ENCODE measurements at places on chromosomes 7 and 10.

DNA sequence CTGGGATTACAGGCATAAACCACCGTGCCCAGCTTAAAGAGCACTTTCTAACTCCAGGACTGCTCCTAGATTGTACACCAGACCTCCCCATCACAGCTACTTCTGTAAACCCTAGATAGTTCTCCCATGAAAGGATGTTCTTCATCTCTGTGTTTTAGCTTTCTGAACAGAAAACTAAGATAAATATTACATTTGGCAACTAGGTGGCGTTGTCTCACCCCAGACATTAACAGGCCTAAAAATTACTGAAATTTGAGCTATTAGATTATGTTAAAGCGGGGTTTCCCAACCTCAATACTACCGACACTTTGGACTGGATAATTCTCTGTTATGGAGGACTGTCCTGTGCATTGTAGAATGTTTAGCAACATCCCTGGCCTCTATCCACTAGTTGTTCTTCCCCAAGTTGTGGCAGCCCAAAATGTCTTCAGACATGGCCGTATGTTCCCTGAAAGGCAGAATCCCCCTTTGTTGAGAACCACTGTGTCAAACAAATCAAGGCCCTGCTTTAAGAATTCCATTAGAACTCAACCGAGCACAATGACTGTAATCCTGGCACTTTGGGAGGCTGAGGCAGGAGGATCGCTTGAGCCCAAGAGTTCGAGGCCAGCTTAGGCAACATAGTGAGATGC is 19.1 kb downstream of the ATOH7 start:
- DNase-seq = no peak

DNA sequence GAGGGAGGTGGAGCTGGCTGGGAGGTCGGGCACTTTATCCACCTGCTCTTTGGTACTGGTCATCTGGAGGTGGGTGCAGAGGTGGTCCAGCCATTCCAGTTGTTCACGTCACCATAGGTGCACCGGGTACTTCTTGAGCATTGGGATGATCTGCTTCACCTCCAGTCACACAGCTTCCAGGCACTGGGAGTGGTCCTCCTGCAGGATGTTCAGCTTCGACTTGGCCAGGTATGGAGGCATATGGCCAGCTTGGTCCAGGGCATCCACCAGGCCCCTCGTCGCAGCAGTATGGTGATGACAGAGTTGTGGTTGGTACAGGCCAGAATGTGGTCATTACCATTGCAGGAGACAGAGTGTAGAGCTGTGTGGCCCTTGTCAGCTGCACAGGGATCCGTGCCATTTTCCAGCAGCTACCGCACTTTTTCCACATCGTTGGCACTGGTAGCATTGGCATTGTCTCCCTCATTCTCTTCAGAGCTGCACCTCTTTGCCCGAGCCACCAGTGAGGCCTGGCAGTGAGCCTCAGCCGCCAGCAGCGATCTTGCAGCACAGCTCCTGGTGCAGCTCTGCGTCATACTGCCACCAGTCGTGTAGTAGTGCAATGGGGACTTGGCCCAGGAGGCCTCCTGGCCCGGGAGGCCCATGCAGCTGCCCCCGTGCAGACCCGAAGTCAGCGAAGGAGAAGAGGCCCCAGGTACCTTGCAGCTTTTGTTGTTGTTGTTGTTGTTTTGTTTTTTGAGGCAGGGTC is 150.9 kb downstream of the ZNF22 start:
- no peak for DNase-seq

- DNase-seq = no peak
Measured at GRCh38 chr7:51591223-51591622, 274.6 kb upstream of the COBL start.

DNA sequence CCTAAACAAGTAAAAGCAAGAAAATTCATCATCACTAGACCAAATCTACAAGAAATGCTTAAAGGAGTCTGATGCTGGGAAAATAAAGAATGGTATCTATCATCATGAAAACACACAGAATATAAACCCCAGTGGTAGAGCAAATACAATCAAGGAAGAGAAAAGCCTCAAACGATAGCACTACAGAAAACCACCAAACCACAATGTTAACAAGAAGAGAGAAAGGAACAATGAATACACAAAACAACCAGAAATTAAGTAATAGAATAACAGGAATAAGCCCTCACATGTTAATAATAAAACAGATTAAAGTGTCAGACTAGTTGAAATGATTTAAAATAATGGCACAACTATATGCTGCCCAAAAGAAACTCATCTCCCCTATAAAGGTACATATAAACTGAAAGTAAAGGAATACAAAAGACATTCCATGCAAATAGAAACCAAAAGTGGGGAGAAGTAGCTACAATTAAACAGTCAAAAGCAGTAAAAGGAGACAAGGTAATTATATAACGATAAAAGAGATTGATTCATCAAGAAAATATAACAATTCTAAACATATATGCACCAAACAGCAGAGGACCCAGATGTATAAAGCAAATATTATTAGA is 77.3 kb downstream of the JMJD1C start:
- DNase-seq = no peak

- DNase-seq = no peak
Measured at GRCh38 chr7:6250364-6250833, 22.0 kb downstream of the CYTH3 start.

- DNase-seq = no peak
Measured at GRCh38 chr10:95814011-95814727, 58.2 kb downstream of the ENTPD1 start.

GRCh38 chr10:63129888-63130287 is 3.2 kb upstream of the NRBF2 start:
- DNase-seq = no peak

GRCh38 chr7:7100432-7100849 is 81.9 kb upstream of the C1GALT1 start:
- no peak for DNase-seq

DNA sequence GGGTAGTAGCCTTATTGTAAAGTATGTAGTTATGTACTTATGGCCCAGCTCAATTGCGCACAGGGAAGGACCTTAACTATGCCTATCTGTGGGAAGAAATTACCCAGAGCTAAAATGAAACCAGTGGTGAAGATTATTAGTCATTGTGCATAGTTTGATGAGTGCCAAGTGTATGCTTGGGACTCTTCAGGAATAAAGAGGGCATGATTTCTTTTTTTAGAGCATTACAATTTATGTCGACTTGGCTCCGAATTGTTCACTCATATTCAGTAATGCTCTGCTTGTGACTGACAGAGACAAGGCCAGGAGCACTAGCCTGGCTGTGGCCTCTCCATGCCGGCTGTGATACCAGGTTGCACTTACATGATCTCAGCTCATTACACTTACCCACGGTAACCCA is 269.5 kb downstream of the TRIL start:
- no peak for DNase-seq

DNA sequence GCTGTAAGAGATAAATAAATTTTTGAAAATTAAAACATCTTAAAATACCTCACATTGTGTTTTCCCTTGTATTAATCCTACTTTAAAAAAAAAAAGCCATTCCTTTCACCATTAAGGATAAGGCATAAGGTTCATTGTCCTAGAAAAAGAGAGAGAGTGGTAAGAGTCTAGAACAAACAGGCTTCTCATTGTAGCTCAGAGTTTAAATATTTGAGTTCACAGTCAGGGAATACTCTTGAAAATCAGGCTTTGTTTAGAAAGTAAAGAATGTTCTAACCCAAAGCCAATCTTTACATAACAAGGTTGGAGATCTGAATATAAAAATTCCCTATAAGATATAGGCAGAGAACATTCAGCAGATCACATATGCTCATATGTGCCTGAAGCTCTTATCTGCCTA is 40.2 kb upstream of the TES start:
- no peak for DNase-seq

- no peak for DNase-seq
Measured at GRCh38 chr10:112136486-112137153, 46.9 kb downstream of the GPAM start.

- DNase-seq = no peak
Measured at GRCh38 chr7:82559193-82559805, 115.7 kb upstream of the CACNA2D1 start.

GRCh38 chr7:55970561-55970960 is 6.2 kb downstream of the NIPSNAP2 start:
- DNase-seq = no peak

- no peak for DNase-seq
Measured at GRCh38 chr10:118582511-118582910, 12.9 kb downstream of the PRLHR start.

Data from stimulated activated CD8-positive, alpha-beta memory T cell treated with anti-CD3 and anti-CD28 coated beads, Interleukin-7, amount 100 ng/mL, for 24 hours (primary cell).